ENCODE measurements at places on chromosomes 16 and 17.

- DNase-seq: no peak
These were observed 257 bp downstream of the SNAI3 start for GRCh38 chr16:88686062-88686438.

DNA sequence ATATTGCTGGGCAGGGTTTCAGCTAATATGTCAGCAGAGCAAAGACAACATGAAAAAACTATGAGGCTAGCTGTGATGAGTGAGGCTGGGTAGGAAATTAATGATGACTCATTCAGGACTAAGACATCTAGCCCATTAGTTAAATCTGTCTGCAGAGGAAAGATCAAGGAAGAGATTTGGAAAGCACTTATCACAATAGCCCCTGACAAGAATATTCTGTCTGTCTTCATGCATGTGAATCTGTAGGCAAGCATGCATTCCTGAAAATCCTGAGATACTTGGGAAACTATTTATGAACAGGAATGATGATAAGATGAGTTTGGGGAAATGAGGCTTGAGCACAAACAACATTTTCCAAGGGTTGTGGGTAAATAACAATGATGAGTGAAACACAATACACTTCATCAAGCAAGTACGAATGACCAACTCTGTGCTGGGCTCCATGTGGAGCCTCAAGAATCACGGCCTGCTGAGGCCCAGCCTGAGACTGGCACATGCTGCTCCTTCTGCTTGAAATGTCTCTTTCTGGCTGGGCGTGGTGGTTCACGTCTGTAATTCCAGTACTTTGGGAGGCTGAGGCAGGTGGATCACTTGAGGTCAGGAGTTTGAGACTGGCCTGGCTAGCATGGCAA lies 96.5 kb upstream of the ASIC2 start:
- DNase-seq: no peak

DNA sequence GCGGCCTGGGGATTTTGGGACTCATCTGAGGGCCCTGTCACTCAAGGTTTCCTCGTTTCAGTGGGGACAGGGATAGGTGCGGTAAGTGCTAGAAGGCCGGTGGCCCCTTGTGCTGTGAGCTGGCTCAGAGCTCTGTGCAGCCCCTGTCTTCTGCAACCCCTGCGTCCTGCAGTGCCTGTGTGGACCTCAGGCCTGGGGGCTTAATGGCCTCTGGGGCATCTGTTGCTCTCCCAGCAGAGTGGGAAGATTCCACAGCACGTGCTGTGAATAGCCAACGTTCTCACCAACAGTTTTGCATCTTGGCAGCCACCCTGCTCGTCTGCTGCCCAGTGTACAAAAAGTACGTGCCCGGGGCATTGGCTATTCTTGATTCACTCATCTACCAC lies 4.9 kb downstream of the FOXC2 start:
- DNase-seq: no peak

DNA sequence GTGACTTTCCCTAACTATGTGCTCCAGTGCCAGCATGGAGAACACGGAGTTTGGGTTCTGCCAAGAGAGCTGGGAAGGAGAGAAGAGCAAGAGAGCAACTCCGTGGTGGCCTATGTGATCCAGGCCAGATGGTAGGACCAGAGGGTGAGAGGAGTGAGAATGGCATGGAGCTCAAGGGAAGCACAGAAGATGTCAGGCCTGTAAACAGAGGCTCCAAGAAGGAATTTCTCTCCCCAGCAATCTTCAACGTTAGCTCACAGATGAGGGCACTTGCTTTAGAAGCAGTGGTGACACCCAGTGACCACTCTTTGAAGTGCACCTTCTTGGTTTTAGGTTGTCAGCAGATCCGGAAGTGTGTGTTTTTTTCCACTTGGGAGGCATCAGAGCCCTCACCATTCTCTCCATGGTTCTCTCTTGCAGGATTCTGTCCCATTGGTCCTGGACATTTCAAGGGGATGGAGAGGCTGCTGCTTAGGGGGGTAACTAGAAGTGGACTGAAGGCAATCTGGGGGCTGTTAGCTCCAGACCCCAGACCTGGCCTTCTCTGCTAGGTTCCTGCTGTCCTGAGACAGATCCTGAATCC lies 18.1 kb upstream of the TMEM98 start:
- no peak for DNase-seq

DNA sequence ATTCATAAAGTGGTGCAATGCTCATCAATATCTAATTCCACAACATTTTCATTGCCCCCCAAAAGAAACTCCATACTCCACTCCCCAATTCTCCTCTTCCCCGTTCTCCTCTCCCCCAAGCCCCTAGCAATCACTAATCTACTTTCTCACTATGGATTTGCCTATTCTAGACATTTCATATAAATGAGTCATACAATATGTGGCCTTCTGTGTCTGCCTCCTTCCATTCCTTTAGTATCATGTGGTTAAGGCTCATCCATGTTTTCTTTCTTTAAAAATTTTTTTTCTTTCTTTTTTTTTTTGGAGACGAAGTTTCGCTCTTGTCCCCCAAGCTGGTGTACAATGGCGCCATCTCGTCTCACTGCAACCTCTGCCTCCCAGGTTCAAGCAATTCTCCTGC lies 56.3 kb upstream of the HAS3 start:
- DNase-seq: no peak

GRCh38 chr17:80960037-80960796 lies 31.4 kb upstream of the CHMP6 start:
- DNase-seq: no peak

GRCh38 chr16:88466949-88467348 lies 13.9 kb downstream of the ZFPM1 start:
- DNase-seq: no peak

GRCh38 chr17:81891303-81891552 lies 158 bp downstream of the ALYREF start:
- no peak for DNase-seq

GRCh38 chr17:42553161-42553818 lies 567 bp downstream of the HSD17B1 start:
- no peak for DNase-seq

DNA sequence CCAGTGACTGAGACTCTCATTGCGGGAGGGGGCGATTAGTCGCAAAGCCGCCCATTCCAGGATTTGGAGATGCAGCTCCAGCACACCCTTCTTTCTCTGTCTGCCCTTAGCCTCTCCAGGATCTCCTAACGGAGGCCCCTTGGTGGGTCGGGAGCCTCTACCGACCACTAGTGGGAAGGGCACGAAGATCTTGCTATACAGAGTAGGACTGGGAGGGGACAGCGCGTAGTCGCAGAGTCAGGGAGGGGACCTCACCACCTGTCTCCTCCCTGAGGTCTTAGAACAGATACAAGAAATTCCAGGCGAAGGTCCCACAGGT lies 588 bp upstream of the SMTNL2 start:
- DNase-seq: no peak

DNA sequence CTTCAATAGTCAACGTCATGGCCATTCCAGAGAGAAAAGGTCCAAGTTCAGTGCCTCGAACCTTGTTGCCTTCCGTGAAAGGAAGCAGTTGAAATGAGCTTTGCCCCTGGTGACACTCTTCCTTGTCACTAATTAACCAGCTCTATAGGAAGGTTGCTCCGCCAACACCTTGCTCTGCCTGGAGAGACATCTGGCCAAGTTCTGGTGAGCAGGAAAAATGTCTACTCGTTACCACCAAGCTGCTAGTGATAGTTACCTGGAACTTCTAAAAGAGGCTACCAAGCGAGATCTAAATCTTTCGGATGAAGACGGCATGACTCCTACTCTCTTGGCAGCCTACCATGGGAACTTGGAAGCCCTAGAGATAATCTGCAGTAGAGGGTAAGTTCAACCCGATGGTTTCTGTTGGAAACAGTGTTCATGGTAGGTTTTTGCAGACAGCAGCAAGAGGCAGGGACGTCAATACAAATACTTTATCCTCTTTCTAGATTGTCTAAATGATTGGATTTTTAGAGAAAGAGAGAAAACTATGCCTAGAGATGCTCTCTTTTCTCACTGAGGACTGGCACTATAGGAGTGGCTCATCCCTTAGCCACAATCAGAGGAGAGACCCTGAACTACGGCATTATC lies at the start of gene ANKS4B:
TSS of gene ANKS4B (plus strand) at position 179 of the 630 bp plus-strand sequence. CDS start at position 218, 39 bp downstream.
- DNase-seq: no peak

DNA sequence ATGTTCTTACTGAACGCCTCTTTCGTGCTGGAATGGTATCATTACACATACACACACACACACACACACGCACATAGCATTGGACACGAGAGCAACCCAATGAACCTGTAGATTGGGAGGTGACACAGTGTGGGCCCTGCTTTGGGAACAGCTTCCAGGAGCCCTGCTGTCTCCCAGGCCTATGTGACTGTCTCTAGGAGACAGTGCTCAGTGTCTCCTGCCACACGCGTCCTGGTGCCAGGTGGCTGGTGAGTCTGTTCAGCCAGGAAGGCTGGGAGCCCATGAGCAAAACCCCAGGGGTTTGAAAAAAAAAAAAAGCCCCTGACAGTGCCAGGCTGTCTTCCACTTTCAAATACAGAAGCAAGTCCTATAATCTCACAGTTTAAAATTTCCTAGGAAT lies 2.4 kb upstream of the SPOP start:
- no peak for DNase-seq

GRCh38 chr16:87233928-87234327 lies 83.3 kb downstream of the C16orf95 start:
- no peak for DNase-seq

GRCh38 chr17:1124896-1125787 lies 54.6 kb downstream of the ABR start:
- no peak for DNase-seq

DNA sequence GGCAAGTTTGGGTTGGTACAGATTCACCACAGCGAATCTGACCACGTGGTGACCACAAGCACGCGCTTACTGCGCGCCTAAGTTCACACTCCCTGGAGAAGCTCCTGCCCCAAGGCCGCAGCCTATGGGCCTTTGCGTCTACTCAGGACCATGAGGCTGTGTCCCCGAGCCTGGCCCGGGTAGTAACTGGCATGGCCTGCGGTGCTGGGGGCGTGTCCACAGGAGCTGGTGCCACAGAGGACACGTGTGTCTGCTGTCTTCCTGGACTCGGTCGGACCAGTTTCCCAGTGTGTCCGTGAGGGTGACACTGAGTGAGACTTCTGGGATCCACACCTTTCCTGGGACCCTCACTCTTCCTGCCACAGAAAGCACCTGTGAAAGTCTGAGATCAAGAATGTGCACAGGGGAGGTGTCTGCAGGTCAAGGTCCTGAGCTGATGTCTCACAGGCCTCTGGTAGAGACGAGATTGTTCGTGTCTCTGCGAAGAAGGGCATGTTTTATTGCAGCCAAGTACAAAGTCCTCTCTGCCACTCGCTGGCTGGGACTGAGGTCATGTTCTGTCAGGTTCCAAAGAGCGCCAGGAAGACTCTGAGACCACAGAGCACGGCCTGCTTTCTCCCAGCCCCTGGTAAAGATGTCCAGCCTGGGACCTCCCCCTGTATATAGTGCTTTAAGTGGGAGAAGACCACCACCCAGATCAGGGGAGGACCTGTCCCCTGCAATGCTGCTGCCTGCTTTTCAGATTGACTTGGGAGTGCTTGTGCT lies 25.2 kb upstream of the CAPN15 start:
- DNase-seq: no peak

GRCh38 chr16:2902337-2903130 lies 9.2 kb upstream of the FLYWCH1 start:
- DNase-seq: no peak

DNA sequence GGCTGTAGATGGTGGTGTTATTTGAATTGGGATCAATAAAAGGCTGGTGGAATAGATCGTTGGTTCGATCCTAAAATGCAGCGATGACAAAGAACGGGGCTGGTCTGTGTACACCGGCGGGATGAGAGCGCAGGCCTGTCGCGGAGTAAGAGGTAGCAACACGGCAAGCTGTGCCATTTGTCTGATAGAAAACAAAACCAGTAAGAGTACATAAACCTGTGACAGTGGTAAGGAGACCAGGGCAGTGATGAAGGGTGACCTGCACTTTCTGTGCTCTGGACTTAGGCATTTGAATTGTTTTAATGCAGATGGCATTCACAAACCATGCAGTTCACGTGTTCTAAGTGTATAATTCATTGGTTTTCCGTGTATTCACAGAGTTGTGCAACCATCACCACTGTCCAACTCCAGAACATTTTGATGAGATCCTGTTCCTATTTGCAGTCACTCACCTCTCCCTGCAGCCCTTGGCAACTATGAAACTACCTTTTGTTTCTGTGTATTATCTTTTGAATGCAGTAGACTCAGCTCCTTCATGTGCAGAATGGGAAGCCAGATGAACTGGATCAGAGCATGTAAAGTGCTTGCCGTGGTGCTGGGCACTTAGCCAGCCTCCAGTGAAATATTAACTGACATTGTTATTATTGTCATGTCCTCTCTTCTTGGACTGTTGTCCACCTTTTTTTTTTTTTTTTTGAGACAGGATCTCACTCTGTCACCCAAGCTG lies 286.1 kb downstream of the SNX29 start:
- no peak for DNase-seq

DNA sequence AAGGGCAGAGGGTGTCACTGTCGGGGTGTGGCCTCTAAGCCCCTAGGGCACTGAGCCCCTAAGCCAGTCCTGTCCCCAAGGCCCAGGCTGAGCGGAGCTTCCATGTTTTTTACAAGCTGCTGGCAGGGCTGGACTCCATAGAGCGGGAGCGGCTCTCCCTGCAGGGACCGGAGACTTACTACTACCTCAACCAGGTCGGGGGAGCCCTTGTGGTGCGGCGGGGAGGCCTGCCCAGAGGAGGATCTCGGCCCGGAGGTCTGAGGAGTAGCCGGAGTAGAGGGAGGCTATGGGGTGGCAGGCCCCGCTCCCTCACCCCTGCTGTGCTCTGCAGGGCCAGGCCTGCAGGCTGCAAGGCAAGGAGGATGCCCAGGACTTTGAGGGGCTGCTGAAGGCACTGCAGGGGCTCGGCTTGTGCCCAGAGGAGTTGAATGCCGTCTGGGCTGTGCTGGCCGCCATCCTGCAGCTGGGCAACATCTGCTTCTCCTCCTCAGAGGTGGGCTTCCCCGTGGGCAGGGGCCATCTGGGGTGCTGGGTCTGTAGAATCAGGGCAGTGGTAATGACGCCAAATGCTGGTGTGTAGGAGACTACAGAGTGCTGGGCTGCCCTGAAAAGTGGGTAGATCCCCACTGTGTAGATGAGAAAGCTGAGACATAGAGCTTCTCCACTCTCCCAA lies 4.9 kb downstream of the MYO15B start:
- DNase-seq: no peak

DNA sequence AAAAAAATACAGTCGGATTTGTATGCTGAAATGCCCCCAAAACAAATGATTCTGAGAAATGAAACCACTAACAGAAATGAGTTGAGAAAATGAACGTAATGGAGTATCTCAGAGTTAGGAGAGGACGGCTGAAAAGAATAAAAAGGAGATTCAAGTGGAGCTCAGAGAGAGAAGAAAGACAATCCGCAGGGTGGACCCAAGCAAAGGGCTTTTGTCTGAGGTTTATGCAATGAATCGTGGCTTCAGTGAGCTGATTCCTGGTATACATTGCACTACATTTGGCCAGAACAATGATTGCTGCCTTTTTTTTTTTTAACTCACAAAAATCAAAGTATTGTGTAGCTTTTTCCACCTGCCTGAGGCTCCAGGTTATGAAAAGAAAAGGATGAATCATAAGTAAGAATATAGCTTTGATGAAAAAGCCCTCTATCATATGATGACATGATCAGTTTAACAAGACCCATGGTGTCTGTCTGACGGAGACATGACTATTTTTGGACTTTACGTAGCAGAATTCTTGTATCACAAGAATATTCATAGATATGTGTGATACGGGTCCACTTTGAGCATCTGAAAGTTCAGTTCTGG lies 4.4 kb upstream of the MED9 start:
- no peak for DNase-seq

GRCh38 chr16:82582975-82583374 lies 43.8 kb upstream of the CDH13 start:
- no peak for DNase-seq

- DNase-seq: no peak
These were observed 251.2 kb upstream of the ELAC2 start for GRCh38 chr17:13268791-13269595.
